ENCODE measurements at places on chromosomes 1 and 21.
A peak's percentile ranks its signal among the peaks of the same experiment; 100 is the strongest.

GRCh38 chr1:207364614-207365013, 43.1 kb downstream of the CD55 start:
- no peak for DNase-seq

GRCh38 chr1:219175212-219175564, 1.5 kb downstream of the LYPLAL1 start:
- DNase-seq: no peak

DNA sequence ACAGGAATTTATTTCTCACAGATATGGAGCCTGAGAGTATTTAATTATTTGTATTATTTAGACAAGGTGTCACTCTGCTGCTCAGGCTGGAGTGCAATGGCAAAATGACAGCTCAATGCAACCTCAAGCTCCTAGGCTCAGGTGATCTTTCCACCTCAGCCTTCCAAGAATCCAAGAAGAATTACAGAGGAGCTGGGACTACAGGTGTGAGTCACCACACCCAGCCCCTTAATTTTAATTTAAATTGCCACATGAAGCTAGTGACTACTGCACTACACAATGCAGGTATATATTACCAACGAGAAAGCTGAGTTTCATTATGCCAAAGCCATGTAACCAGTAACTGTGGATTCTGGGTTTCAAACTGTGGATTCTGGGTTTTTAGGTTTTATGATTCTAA, 2.1 kb downstream of the KHDC4 start:
- no peak for DNase-seq

DNA sequence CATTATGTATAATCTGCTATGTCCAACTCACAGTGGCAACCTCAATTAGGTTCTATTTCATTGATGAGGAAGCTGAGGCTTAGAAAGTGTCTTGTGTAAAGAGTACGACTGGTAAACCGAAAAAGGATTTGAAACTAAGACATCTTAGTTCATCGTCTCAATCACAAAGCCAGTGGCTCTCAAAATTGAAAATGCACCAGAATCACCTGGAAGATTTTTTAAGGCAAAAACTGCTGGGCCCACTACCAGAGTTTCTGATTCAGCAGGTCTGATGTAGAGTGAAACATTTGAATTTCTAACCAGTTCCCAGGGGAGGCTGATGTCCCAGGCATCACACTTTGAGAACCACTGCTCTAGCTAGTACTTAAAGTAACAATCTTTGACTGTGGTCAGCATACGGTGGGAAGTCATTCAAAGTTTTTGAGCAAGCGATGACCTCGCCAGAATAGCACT, 5.2 kb upstream of the LRRC53 start:
- no peak for DNase-seq

DNA sequence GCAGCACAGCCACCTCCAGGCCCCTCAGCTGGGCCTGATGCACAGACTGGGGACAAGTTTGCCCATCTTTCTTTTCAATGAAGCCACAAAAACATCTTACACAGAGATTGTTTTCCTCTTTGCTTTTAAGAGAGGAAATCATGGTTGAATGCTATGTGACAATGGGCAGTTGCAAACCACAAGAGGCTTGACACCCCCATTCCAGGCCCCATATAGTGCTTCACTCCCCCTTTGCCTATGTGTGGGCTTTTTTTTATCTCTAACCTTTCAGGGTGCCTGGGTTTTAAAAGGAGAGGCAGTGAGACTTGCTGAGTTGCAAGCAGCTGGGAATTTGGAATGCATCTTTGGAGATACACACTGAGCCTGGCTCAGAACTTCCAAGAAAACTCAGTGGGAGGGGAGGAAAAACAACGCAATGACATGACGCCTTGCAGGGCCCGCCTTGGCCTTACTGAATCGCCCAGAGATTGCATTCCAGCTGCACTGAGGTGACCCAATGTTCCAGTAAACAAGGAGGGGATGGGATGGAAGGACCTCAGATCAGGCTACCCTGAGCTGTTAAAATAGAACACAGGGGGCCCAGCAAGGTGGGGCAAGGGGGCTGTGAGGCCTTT, 145.2 kb upstream of the ZNF648 start:
- no peak for DNase-seq

DNA sequence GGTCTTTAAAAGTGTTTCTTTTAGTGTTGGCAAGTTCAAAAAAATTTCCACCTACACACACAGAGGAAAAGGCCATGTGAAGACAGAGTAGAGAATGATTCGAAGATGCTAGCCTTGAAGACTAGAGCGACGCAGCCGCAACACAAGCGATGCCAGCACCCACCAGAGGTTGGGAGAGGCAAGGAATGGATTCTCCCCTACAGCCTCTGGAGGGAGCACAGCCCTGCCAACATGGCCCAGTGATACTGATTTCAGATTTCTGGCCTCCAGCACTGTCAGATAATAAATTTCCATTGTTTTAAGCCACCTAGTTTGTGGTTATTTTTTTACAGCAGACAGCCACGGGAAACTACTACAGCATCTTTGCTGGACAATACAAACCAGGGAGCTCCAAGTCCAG, 6.9 kb upstream of the ADAR start:
- no peak for DNase-seq

DNA sequence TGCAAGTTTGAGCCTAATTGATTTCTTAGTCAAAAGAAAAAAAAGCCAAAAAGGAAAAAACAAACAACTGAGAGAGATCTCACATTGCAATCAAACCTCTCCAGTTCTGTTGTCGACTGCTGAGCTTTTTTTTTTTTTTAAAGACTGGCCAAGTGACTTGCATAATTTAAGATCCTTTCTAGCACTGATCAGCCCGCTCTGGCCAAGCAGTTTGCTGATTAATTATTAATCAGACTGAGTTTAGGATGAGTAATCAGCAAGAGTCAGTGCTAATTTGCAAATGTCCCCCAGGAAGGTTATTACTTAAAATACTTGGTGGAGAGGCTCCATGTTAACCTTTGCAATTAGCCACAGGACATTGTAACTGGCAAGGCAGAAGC, 39.3 kb downstream of the HMGB4 start:
- DNase-seq: no peak

GRCh38 chr21:41032541-41032940, 135.4 kb upstream of the BACE2 start:
- no peak for DNase-seq

- peak; percentile 48 for DNase-seq
Observed at GRCh38 chr1:19468397-19468956, 16.9 kb downstream of the CAPZB start.

DNA sequence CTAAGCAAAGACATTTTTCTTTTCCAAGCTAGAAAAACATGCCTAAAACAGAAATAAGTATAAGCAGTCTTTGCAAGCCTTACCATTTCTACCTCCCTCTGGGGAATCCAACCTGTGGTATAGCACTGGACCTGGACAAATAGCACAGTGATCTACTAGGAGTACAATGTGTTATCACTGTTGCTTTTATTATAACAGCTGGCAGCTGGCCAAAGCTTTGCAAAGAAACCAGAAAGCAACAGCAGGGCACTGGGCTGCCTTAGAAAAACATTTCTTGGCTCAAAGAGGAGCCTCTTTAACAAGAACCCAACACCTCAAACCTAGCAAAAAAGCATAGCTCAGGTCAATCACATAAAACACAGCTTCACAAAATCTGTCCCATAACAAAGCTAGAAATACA, 294.5 kb upstream of the GREM2 start:
- no peak for DNase-seq

DNA sequence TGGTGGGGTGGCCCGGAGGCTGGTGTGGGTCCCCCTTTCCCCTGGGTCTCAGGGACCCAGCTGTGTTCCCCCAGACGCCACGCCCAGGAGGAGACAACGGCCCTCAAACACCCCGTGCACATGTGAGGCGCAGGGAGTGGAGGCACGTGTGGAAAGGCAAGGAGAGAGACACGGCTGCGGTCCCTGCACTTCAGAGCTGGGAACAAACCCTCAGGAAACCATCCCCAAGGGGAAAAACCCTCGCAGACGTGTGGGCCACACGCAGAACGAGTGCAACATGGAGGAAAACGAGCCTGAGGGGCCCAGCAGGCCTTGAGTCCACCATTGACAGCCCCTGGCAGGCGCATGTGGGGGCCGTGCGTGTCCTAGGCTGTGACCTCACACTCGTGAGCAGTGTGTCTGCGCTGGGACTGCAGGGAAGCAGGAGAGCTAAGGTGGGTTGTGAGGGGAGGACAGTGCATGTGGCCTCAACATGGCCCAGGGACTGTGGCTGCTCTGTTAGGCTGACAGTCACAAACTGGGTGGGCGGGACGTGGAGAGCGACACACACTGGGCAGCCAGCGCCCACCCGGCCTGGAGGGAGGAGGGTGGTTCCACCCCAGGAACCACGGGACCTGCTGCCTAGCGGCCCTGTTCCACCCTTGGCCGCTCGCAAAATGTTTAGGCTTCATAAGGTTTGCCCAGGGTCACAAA, 20.0 kb downstream of the ITGB2 start:
- no peak for DNase-seq

DNA sequence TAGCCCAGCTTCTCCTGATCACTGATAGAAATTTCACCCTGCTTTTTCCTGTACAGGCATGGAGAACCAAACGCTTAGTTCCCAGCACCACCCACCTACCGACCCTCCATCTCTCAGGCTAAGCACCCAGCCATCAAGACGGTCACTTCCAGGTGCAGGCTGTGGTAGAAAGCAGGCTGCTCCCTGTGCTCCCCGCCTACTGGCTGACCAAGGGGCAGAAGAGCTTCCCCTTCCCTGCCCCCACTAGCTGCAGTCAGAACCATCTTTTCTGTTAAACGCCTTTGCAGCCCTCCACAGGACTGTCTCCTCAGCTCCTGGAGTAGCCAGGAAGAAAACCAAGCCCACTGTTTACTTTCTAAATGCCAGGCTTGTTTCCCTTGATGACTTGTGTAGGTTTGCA, 23.0 kb downstream of the SPATA46 start:
- no peak for DNase-seq

- no peak for DNase-seq
Observed at GRCh38 chr1:6080469-6080868, 34.8 kb downstream of the KCNAB2 start.

GRCh38 chr21:28025111-28025510, 967.6 kb downstream of the LTN1 start:
- no peak for DNase-seq

GRCh38 chr1:22886211-22886610, 86.5 kb downstream of the LACTBL1 start:
- DNase-seq: no peak

DNA sequence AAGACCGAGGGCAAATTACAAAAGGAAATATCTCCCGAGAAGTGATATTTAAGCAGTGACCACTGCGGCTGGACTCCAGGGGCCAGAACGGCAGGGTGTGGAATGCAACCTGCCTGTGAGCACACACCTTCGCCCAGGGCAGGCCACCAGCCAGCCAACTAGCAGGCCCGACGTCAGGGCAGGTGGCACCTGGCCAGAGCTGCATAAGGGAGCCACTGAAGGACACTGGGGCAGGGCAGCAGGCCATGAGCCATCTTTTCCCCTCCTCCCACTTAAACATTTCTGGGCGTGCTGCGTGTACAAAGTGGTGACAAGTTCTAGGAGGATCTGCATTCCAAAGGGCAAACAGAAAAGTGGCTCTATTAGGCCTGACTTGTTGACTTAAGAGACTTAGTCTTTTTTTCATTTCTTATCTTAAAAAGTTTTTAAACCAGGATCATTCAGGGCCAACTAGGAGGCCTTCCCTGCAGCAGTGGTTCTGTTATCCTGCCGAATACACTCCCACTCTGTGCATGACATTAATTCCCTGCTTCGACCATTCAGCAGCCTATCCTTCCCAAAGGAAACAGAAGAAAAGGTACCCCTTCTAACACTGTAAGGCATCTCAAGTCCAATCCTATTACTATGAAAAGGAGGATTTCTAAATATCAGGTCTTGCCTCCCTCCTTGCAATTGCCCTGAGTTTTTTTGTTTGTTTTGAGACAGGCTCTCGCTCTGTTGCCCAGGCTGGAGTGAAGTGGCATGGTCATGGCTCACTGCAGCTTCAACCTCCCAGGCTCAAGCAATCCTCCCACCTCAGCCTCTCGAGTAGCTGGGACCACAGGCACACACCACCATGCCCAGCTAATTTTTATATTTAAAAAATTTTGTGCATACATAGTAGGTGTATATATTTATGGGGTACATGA, 96.3 kb downstream of the BCAR3 start:
- no peak for DNase-seq

- DNase-seq: no peak
Observed at GRCh38 chr1:73176902-73177301, 894.6 kb upstream of the NEGR1 start.

DNA sequence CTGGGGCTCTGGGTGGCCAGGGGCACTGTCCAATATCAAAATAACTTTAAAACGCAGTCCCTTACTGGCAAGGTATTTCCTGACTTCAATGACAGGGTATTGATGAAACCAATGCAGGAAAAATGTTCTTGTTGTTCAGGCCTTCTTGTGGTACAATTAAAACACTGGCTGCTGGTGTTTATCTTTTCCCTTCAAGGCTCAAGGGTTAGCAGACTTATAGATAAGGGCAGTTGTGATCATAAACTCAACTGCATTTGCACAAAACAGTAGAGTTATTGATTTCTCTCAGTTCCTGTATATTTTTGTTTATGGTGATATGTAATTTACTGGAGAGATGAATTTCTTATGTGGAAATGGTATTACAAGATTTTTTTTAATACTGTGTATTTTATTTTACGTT, 2.7 kb upstream of the CD84 start:
- DNase-seq: no peak

- DNase-seq: no peak
Observed at GRCh38 chr1:43872280-43872679, 61.3 kb upstream of the ARTN start.

GRCh38 chr1:79760531-79760930, 754.0 kb upstream of the ADGRL4 start:
- no peak for DNase-seq

DNA sequence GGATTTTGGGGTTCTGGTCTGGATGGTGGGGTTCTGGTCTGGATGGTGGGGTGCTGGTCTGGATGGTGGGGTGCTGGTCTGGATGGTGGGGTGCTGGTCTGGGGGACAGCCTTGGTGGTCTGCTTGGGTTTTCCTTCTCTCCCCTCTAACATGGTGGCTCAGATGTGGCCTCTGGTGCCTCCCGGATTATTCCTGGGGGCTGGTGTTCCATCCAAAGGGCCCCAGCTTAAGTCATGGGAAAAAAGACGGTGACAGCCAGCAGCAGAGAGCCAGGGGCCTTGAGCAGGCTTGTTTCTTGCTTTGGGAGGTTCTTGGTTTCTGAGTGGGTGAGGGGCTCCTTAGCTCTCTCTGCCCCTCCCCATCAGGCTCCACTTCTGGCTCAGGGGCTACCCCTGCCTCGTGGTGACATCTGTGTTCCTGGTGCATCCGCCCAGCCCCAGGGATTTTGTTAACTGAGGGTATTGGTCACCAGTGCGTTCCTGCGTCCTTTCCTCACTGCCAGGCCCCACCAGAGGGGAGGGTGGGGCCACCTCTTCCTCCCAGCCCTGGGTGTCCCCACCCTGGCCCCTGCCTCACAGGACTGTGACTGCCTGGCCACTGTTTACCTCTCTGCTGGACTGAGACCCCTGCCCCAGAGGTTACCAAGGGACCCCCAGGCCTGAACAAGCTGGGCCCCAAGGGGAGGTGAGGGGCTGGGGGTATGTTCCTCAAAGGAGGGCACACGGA, 43.2 kb upstream of the ACTRT2 start:
- no peak for DNase-seq

GRCh38 chr1:31548534-31548906, 27.8 kb upstream of the TINAGL1 start:
- DNase-seq: no peak

GRCh38 chr1:56105397-56105796, 474.0 kb downstream of the PLPP3 start:
- no peak for DNase-seq

Data from stimulated activated CD4-positive, alpha-beta T cell treated with anti-CD3 and anti-CD28 coated beads, Interleukin-1b, Interleukin-23, amount 100 ng/mL, for 24 hours (primary cell).